ENCODE measurements at places on chromosomes 2 and 18.

DNA sequence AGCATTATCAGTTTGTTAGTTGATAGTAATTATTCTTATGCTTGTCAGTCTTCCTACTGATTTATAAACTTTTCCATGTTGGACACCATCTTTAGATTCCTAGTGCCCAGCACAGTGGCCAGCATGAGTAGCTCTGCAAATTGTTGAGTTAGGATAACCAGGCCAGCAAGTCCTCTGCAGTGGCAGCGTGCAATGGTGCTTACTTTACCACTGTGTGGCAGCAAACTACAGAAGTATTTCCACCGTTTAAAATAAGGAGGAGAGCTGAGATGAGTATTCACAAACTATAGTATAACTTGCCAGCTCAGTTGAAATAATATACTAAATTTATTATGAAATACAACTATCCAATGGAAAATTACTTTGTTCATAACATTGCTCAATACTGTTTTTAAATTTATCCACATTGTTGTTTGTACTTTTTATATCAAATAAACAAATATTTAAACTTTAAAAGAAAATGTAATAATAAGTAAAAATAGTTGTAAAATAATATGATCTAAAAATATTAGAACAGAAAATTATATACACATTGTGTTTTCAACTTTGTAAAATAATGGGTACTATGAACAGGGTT lies 9.3 kb upstream of the THADA start:
- DNase-seq, result no peak

DNA sequence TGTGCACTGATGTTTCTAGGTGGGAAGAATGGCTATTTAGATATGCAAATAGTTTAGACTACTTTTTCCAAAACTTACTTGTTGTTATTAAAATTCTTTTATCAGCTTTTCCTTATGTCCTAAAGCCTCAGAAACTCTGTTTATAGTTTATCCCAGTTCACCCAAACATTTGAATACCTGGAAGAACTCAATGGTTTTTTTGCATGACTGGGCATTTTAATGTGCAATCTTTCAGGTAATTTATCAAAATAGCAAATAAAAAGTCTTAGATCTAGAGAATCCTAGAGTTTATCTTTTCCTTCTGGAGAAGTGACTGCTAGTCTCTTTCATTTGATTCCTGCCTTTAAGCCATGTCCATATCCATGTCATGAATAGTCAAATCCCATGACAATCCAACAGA lies 9.6 kb upstream of the ADAM23 start:
- DNase-seq, result no peak

- DNase-seq, result no peak
Observed at GRCh38 chr2:169073211-169073962, 4.0 kb downstream of the DHRS9 start.

- peak; percentile 65 for DNase-seq
Observed at GRCh38 chr18:32930695-32931301, 158.0 kb upstream of the KLHL14 start.

DNA sequence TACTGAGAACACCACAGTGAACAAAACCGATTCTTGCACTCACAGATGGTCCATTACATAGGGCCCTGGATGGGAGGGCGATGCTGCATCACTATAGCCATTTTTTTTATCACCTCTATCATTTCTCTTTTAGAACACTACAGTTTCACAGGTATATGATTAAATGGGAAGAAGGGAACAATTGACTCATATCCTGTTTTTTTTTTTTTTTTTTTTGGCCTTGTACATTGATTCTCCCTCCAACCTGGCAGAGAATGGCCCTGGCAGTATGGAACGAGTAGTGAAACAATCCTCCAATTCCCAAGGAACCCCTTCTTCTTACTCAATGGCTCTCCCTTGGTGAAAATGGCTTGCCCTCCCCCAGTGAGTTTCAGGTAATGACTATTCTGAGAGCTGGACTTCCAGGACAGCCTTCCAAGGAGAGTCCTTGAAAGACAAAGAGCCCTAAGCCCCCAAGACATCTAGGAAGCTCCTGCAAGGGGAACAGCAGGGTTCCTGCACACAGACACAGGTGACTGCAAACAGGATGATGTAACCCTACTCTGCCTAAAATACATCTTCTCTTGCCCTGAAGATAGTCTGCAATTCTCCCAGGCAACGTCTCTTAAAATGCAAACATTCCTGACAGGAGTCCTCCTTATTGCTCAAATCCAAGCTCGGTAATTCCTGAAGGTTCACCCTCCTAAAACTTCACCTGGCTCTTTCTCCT lies 405.4 kb downstream of the SETBP1 start:
- DNase-seq, result no peak

DNA sequence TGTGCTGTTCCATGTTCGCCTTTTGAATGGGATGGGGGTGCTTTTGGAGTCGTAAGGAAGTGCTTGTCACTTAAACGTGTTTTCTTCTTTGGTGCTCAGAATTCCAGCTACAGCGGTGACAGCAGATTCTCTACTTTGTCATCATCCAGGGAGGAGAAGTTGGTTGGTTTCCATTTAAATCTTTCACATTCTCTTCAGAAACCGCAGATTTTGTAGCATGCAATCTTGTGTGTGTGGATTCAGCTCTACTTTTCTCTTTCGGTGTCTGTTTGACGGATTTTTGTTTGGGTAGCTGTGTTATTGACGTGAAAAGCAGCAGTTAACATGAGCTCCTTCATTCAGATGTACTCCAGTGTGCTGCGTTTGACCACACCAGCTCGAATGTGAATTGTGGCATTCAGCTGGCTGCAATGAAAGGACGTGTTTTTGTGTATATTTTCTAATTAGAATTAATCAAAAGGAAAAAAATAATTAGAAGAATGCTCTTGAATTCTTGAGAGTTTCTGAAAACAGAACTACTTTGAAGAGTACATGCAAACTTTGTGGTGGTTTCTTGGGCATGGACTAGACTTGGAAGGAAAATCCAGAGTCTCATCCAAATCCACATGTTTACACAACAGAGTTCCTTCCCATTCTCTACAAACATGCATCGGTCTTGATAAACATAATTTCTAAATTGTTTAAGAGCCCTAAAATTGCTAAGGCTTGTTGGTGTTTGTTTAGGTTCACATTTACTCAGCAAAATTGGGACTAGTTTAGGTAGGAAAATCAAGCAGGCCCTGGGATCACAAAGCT lies 68.7 kb upstream of the RBM44 start:
- DNase-seq, result no peak

- DNase-seq, result no peak
Observed at GRCh38 chr18:6878556-6879297, 149.2 kb downstream of the ARHGAP28 start.

All from B cell (primary cell).